ENCODE measurements at places on chromosomes 5 and 9.

DNA sequence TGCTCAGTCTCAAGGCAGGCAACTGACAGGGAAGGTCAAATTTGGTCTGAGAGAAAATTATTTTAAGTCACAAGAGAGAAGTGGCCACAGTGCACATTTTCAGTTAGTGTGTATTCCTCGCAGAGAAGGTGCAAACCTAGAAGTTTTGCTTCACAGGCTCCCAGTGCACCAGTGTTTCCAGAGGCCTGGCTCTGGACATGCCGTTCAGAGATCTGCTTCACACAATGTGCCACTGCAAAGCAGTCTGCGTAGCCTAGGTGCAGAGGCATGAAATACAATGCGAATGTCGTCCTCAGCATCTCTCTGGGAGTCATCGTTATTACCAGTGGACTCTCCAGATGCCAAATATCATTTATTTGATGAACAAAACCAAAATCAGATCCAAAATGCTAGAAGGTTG is 147.8 kb downstream of the MAPKAP1 start:
- no peak for DNase-seq

DNA sequence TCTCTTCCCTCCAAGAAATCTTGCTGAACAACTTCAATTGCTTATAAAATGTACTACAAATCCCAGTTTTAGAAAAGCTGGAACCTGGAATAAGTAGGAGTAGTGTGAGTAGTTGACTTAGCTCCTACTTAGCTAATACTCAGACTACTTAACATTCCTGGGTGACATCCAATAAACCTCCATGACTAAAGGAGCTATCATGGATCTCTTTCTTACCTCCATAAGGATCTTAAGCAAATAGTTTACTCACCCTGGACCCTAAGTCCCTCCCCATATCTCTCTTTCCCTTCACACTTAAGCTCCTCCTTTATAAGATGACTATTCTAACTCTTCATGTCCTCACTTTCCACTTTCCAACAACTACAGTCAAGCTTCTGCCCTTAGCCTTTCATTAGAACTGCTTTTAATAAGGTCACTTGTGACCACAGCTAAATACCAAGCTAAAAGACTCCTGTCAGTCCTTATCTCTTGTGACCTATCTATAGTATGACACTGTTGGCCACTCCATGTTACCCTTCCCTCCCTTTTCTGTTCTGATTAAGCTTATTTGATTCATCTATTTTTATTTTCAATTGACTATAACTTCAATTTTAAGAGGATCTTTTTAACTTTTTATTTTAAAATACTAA is 194.9 kb downstream of the RFX3 start:
- no peak for DNase-seq

DNA sequence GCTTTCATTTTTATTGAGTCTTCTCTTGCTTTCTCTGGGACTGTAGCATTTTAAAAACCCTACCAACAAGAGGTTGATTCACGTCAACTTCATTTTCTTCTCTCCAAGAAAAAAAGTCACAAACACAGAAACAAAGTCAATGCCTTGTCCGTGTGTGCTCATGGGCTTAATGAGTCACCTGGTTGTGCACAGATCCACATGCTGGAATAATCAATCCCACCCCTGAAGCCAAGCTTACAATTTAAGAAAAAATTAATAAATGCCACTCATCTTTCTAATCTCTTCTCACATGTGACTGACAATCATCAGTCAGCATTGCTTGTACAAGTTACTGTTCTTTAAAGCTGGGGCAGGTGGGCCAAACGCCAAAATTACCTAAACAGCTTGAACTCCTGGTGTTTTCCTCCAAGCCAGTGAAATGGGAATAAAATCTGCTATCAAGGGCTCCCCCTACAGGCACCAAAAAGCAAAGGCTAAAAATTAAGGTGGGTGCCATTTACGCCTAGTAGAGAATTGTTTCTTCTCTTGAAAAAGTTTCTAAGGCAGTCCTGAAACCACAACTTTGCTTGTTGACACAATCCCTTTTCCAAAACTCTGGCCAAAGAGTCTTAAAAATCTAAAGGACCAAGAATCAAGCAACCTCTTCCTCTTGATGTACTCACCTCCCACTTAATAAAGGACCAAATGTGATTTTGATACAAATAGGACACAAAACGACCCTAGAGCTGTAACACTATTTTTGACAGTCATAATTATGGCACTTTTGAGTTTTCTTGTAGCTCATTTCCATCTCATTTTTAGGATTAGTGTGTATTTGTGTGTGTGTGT is 21.3 kb downstream of the TRMO start:
- no peak for DNase-seq

DNA sequence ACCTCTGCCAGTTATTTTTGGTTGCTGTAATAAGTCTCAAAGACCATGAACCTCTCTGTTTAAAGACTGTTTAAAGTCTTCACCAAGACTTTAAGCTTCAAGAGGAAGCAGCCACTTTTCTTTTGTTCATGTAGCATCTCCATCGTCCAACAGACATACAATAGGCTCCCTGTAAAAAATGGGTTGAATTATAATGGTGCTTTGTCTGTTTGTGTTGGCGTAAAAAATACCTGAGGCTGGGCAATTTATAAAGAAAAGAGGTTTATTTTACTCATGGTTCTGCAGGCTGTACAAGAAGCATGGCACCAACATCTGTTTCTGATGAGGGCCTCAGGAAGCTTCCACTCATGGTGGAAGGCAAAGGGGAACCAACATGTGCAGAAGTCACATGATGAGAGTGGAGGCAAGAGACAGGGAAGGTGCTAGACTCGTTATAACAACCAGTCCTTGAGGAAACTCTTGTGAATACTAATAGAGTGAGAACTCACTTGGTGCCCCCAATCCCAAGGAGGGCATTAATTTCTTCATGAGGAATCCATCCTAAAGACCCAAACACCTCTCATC is 126.3 kb upstream of the RPS23 start:
- no peak for DNase-seq

- no peak for DNase-seq
Observed at GRCh38 chr9:27078685-27079084, 30.3 kb upstream of the TEK start.

- no peak for DNase-seq
Observed at GRCh38 chr5:14445576-14446290, 135.9 kb upstream of the OTULINL start.

- no peak for DNase-seq
Observed at GRCh38 chr5:153542536-153542935, 52.1 kb downstream of the GRIA1 start.

- peak; percentile 41 for DNase-seq
Observed at GRCh38 chr9:136342181-136343120, 15.1 kb downstream of the GPSM1 start.

- no peak for DNase-seq
Observed at GRCh38 chr5:99317136-99317535, 388.3 kb upstream of the CHD1 start.

DNA sequence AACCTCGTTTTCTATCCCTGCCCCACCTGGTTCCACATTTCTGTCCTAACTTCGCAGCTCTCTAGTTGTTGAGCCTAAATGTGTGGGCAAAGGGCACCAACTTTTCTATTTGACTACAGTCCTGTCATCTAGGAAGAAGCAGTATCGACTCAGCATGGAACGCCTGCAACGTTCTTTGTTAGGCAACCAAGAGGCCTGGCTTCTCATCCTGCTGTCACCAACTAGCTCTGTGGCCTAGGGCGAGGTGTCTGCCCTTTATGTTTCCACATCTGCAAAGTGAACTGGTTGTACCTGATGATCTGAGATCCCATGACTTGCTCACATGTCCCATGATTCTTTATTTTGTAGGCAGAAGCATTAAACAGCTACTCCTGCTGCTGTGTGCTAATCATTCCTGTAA is 248.9 kb downstream of the ADAMTSL1 start:
- no peak for DNase-seq

DNA sequence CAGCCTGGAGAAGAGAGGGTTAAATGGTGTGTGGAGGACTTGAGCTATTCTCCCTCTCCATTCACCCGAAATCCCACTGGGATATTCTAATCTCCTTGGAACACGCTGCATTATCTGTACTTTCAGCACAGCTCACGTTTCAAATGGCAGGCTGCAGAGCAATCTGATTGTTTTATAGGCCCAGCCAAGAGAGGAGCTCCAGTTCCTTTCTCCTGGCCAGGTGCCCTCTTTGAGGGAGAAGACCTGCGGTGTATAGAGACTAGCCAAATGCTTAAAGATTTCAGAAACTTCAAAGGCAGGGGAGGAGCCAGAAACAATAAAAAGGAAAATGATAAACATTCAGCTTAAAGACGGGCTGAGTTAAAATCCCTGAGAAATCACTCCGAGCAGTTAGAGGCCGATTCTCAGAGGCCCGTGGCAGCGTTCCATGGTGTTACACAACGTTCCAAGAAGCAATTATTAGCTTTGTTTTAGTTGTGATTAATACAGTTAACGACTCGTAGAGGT is 564.0 kb upstream of the KLF4 start:
- DNase-seq: no peak

- no peak for DNase-seq
Observed at GRCh38 chr9:37501957-37502596, 16.3 kb downstream of the POLR1E start.

Measured in stimulated activated CD8-positive, alpha-beta memory T cell treated with anti-CD3 and anti-CD28 coated beads, Interleukin-4, amount 100 ng/mL, for 4 hours (primary cell).